Progenitor cell of endocrine pancreas (in vitro differentiated cells): ENCODE measurements at places on chromosomes 11 and 22.

- DNase-seq = no peak
Measured at GRCh38 chr11:65225279-65226102, 36.3 kb upstream of the POLA2 start.

DNA sequence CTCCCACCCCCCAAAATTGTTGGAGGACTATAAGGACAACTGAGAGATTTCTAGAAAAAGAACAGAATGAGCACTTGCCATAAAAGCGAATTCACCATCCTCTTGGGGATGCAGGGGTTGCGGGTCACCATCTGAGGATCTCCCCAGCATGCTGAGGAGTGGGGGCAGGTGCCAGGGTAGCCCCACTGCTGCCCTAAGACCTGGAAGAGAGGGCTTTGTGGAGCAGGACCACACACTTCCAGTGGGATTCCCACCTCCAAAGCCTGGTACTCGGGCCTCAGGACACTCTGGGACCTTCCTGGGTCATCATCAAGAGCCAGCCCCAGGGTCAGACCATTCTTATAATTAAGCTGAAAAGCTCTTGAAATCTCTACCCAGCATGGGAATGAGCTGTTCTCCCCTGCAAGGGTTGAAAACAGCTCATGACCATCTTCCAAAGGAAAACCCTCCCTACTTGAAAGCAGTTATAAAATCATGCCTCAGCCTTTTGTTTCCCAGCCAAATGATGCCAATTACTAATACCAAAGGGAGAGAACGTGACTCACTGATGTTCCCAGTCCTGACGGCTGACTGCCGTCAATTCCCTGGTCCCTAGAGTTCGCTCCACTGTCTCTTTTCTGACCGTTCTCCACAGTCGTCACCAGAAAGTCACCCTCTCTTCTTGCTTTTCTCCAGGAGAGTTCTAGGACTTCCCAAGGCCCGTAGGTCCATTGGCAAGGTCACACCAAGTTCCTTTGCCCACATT, 76.8 kb upstream of the CREB3L1 start:
- DNase-seq = no peak

DNA sequence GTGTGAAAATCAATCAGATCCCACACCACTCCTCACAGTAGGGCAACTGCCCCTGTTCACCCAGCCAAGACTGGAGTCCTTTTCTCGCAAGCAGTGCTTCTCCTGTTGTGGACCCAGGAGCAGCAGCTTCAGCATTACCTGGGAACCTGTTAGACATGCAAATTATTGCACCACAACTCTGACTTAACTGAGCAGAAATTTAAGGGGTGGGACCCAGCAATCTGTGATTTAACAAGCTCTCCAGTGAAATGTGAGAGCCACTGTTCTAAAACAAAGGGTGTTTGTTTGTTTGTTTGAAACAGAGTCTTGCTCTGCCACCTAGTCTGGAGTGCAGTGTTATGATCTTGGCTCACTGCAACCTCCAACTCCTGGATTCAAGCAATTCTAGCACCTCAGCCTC, 591.4 kb downstream of the SOX6 start:
- DNase-seq = no peak

DNA sequence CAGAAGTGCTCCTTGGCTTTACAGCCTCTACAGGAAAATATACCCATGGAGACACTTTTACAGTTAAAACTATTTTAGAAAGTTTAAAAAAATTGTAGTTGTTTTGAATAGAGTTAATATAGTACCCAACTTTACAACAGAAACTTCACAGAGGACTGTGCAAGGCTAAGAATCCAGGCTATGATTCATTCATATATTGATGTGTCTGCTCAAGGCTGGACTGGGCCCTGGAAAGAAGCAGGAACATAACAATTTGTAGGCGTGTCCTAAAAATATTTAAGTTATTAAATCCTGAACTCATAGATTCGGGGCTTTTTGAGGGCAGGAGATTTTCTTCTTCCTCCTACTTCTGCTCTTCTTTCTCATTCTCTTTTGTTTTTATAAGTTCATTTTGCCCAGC, 291.5 kb upstream of the CCDC179 start:
- DNase-seq = no peak

- DNase-seq = no peak
Measured at GRCh38 chr11:73592640-73593039, 5.3 kb downstream of the FAM168A start.

DNA sequence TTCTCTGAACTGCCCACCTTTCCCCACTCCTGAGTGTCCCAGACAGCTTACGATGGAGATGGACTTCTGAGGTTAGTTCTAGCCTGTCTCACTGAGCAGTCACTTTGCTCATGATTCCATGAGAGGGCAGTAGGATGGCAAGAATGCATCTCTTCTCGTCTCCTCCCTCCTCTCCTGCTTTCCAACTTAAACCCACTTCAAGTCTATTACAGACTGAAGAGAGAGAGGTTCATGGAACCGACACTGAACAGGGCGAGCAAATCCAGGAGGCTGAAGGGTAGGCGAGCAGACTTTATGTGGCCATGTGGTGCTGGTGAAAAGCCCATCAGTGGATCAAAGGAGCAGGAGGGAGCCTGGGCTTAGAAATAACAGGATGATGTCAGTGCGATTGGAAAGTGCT, 38.6 kb downstream of the CEP164 start:
- no peak for DNase-seq

DNA sequence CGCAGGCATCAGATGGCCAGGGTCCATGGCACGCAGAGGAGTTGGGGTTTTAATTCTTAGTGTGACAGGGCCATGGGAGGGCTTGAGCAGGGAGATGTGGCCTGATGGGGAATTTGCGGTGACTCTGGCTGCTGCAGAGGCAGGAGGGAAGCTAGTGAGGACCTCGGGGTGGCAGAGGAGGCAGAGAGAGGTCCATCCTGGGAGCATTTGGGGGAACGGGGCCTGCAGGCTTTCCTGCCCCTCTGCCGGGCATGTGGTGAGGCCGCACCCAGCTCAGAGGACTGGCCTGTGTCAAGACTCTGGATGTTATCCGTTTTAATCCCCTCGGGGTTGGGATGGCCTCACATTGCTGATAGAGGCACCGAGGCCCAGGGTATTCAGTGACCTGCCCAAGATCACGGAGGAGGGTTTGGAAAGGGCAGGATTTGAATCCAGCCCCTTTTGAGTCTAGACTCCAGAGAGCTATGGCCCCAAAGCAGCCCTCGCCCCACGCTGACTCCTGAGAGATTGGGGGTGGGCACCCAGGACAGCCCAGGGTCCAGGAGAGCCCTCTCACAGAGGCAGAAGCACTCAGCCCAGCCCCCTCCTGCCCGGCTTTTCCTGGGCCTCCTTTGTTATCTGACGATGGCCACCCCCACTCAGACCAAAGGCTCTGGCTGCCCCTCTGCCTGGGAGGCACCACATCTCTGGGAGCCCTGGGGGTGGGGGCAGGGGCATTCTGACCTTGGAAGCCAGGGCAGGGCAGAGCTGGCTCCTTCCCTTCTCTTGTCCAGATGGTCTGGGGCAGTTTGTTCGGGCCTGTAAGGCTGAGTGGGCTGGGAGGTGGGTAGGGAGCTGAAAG, 13.9 kb downstream of the MGAT3 start:
- DNase-seq = no peak

GRCh38 chr11:112013497-112014164, 11.6 kb upstream of the DLAT start:
- no peak for DNase-seq
